ENCODE measurements at places on chromosomes 1 and 21.

DNA sequence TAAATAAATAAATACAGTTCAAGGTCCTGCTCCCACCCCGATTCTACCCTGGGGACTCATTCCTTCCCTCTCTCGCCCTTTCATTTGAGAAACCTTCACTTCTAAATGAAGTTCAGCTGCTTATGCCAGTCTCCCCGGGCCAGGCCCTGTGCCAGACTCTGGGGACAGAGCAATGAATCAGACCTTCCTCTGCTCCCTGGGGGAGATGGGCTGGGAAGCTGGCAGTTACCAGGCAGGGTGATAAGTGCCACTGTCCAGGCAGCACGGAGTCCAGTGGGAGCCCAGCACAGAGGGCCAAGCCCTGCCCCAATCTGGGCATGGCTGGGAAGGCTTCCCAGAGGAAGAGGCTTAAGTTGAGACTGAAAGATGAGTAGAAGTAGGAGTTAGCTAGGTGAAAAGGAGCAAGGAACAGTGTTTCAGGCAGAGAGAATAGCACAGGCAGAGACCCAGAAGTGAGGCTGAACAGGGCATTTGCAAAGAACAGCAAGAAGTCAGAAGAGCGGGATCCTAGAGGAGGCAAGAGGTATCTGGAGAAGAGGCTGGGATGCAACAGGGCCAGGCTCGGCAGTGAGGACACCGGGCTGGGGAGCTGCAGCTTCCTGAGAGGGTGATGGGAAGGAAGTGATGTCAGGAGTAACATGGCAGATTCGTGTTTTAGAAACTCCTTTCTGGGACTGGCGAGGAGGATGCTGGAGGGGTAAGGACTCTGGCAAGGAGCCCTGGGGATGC is 13.5 kb downstream of the KCNQ4 start:
- no peak for DNase-seq

- DNase-seq = no peak
These were observed 40.4 kb downstream of the RIMS3 start for GRCh38 chr1:40625076-40625475.

GRCh38 chr1:222757646-222758268 is 20.8 kb downstream of the FAM177B start:
- no peak for DNase-seq

DNA sequence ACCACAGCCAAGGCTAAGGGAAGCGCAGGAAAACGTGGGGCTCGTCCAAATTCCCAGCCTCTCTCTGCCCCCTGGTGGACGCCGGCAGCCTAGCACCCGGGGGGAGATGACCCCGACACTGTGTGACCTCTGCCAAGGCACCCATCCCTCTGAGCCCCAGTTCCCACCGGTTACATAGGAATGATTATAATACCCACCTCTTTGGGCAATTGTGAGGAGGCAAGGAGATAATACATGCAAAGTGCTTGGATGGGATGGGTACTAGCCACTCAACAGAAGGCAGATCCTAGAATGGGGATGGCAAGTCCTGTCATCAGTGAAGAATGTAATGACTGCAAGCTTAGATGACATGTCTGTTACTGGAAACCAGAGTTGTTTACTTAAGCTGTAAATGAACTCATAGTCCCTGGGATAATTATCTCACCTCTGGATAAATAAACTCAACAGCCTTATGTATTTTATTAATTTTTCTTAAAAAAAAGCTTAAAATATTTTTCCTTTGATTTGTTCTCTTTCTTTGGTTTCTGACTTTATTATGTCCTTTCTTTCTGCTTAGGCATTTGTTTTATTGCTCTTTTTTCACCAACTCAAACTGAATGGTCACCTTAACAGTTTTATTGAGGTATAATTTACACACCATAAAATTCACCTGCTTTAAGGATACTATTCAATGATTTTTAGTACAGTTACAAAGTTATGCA is 11.3 kb upstream of the BMP8B start:
- DNase-seq = no peak

DNA sequence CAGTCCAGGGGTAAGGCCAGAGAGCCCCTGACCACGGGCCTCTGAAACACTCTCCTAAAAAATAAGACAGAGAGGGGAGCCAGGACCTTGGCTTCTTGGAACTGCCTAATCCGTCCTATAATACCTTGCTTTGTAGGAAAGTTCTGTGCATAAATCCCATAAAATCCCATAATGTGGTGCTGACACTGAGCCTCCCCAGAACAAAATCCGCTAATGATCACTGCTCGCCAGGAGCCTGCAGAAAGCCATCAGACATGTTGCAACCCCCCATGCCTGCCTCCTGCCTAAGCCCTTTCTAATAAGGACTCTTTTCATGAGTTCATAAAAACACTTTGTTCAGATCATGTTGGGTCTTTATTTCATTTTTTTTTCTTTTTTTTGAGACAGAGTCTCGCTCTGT is 9.3 kb upstream of the DHRS3 start:
- DNase-seq = no peak

- no peak for DNase-seq
These were observed 35.5 kb downstream of the RHOU start for GRCh38 chr1:228770779-228771223.

DNA sequence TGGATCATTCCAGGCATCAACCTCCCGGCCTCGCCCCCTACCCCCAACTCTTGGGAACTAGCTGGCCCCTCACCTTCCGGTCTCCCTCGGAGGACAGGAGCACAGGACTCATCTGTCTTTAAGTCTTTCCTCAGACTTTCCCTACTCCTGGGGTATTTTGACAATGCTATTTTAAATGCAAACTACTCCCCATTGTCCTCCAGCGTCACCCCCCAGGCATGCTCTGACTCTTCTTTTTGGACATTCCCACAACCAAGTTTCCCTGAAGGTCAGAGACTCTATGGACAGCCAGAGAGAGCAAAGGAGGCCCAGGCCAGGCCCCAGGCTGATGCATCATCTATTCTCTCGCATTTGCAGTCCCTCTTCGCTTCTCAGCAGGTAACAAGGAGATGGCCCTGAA is 424.3 kb downstream of the PCP4 start:
- no peak for DNase-seq

- DNase-seq = no peak
These were observed 33.6 kb upstream of the GNG5 start for GRCh38 chr1:84539972-84540371.

DNA sequence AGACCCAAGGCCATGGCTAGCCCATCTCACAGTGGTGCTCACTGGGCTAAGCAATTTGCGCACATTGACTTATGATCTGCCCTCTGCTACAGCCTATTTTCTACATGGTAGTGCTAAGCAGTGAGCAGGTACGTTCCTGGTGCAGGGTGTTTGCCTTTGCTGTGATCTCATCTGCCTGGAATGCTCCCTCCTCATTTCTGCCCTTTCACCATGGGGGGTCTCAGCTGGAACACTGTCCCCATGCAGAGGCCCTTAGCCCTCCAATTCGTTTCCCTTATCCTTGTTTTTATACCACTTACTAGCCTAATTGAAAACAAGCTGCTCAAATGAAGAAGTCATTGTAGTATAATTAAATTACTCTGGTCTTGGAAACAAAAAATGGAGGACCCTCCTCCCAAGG is 2.0 kb upstream of the B3GALT5 start:
- no peak for DNase-seq

- DNase-seq = no peak
These were observed 52.2 kb upstream of the ETS2 start for GRCh38 chr21:38753557-38753971.

DNA sequence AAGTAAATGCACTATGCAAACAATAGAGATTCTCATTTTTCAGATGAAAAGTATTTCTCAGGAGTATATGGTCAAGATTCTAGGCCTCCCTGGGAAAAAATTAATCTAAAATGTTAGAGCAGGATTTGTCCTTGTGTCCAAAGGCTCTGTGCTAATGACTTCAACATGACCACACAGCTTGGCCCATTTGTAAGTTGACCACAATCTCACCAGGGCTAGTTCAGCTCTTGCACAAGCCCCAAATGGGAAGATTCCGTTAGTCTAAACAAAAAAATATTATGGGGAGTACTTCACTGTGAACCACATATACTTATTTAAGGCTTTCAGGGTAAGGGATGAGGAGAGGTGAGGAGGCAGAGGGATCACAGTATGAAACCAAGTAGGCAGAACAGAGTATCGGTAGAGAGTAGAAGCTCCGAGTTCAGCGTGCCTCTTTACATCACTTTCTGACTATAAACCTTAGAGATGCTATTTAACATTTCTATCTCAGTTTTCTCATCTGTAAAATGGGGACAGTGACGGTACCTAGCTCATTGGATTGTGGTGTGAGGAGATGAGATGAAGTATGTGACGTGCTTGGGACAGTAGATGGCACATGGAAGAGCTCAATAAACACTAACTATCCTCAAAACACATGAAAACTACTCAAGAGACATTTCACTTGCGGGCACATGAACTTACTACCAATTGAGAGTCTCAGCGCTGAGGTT is 37.8 kb upstream of the CTTNBP2NL start:
- DNase-seq = no peak

DNA sequence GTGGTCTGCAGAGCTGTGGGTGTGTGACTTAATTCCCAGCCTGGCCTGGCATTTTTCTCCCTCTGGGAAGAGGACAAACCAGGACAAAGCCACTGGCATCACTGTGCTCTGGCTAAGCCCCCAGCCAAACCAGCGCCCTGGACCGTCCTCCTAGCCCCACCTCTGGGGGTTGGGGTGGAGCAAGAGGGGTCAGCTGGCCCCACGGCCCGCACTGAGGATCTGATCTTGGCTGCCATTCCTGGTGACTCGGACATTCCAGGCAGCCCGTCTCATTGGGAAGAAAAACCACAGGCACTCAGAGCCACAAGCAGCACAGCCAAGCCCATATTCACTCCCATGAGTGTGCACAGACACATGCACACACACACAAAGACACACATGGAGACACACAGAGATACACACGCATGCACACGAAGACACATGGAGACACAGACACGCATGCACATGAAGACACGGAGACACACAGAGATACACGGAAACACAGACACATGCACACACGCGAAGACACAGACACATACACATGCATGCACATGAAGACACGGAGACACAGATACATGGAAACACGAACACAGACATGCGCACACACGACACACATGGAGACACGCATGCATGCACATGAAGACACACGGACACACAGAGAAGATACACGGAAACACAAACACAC is 2.3 kb upstream of the MXRA8 start:
- DNase-seq = no peak

- DNase-seq = no peak
These were observed 22.9 kb downstream of the HYI start for GRCh38 chr1:43430831-43431230.

DNA sequence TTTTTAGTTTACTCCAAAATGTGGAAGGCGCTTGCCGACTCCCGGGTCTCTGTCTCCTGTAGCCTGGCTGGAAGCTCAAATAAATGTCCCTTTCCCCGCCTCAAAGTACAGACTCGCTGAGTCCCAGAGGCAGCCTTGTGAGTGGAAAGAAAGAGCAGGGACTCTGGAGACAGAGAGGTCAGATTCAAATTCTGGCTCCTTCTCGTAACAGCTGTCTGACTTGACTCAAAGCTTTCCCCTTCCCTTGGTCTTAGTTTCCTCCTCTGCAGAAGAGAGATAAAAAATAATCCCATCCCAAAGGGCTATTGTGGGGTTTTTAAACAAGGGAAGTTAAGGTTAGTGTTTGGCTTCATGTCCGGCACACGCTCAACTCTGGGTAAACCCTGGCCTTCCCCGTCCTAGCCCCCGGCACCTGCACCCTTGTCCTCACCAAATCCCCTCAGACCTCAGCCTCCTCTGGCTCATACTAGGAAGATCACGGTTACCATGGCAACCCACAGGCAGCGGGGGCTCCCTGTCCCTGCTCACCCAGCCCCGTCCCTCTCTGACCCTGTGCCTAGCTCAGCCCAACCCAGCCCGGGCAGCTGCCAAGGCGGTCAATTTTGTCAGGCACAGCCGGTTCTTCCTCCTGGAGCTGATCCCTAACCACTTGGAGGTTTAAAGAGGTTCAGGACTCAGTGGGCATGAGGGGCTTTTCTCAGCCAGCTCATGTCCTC is 49.2 kb upstream of the IGSF21 start:
- no peak for DNase-seq

GRCh38 chr1:30270461-30270860 is 452.9 kb downstream of the MATN1 start:
- no peak for DNase-seq

DNA sequence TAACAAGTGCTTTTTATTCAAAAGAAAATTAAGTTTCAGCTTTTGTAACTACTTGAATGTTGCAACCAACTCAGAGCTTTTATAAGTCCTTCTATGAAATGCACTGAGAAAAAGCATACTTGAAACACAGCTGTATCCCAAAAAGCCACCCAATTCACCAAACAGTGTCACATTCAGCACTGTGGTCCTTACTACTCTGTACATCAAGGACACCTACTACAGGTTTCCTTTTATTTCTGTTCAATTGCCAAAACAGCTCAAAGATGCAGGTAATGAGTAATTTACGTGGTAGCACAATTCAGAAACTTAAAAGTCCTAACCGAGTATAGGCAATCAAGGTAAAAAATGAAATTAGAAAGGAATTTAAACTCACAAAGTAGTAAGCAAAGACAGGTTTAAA is 2.5 kb downstream of the EIF4G3 start:
- DNase-seq = no peak

GRCh38 chr1:185500001-185500626 is 183.1 kb upstream of the IVNS1ABP start:
- no peak for DNase-seq

- DNase-seq = no peak
These were observed 22.5 kb upstream of the GBP5 start for GRCh38 chr1:89295187-89295586.

DNA sequence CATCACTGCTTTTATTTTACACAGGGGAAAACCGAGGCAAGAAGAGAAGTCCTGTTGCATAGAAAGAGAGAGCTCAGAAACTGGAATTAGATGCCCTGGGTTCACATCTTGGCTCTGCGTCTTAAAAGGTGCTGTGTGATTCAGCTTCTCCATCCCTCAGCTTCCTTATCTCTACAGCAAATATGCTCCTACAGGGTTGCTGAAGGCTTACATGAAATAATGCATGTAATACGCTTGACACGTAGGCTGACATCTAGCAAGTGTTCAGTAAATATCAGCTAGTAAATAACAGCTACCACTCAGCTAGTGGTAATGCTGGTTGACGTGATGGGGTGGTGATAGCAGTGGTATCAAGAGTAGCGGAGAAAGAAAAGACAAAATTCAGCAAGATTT is 77.1 kb upstream of the CD55 start:
- no peak for DNase-seq

- no peak for DNase-seq
These were observed 20.1 kb downstream of the PTPRU start for GRCh38 chr1:29256394-29256793.

GRCh38 chr1:7620196-7620595 is 150.9 kb upstream of the VAMP3 start:
- DNase-seq = no peak

- no peak for DNase-seq
These were observed 50.8 kb downstream of the HS2ST1 start for GRCh38 chr1:86965012-86965826.

- DNase-seq = no peak
These were observed 107.5 kb downstream of the ZNF281 start for GRCh38 chr1:200302192-200302920.

GRCh38 chr1:111513410-111514020 is 10.1 kb upstream of the ADORA3 start:
- no peak for DNase-seq
